Hematopoietic multipotent progenitor cell treated with erythropoietin and hydrocortisone succinate and interleukin-3 and kit ligand, for 8 days (in vitro differentiated cells): ENCODE measurements at places on chromosomes 13 and 19.

GRCh38 chr19:49474542-49474924, 518 bp downstream of the FLT3LG start:
- no peak for DNase-seq

DNA sequence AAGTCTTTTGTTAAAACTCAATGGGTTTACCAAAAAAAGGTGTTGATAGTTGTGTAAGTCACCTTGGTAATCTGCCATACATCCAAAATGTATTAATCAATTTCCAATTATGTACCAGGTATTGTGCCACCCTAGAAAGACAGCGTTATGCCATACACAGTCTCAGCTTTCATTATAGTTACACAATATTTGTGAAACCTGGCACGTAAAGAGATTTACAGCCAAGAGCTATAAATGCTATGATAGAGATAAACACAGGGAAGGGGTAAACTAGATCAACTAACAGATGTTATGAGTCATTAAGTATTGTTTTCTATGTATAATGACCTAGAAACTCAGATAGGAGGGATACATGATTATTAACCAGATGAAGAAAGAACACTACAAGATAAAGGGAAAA, 725.6 kb upstream of the SLITRK5 start:
- no peak for DNase-seq

GRCh38 chr13:61013796-61014195, 401.9 kb downstream of the PCDH20 start:
- DNase-seq, result no peak

DNA sequence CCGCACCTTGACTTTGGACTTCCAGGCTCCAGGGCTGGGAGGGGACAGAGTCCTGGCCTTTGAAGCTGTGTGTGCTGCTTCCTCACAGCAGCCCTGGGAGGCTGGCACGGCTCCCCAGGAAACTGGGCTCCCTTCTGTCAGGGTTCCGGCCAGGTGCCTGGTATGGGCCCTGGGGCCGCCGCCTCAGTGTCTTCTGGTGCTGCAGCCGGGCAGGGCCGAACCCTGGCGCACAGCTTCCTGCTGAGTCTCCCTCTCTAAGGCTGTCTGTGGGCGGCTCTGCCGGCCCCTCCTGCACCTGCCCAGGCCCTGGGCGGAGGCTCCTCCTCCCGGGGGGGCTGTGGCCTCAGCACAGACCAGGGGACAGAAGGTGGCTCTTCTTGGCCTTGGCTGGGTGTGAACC, 32.4 kb downstream of the GPX4 start:
- DNase-seq, result no peak

- DNase-seq, result no peak
Observed at GRCh38 chr13:27403203-27403678, 21.2 kb upstream of the GTF3A start.

DNA sequence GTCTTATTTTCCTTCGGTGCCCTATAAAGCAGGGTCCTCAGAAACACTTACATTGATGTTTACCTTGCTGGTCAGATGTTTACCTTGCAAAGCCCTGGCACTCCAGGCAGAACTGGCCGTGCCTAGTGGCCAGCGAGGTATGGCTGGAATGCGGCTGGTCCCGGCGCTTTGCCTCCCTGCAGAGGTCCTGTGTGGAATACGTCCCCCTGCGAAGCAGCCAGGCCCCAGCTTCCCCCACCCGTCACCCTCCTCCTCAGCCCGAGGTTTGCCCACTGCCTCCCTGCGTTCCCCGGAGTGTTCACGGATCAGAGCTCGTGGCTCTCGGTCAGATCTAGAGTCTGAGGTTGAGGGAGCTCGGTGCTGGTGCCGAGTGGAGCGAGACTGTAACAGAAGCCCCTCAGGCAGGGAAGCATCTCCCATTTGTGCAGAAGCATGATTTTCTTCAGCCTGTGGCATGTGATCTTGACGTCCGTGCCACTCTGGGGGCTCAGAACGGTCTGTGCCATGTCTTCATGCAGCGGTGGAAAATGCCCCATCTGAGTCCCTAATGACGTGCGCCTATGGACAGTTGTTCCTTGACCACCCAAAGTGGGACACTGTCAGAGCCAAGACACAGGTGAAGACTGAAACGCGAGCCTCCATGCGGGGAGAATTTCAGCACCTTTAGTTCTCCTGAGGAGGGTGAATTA, 54.8 kb upstream of the SOX1 start:
- no peak for DNase-seq

DNA sequence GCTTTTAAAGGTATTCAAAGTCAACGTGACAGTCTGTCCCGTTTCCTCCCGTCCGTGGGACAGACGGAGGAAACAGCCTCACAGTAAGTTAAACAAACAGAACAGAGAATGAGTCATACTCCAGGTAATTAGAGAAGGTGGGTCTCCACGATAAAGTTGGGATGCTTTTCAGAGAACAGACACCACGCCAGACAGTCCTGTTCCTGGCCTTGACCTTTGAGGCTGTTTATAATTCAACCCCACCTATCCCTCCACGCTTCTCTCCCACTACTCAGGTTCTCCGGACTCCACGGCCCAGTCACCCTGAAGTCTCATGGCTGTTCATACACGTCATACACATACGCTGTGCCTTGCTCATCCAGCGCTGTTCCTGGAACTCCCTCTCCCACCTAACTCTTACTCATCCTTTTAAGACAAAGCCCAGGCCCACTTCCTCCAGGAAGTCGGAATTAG, 42.5 kb downstream of the ARHGEF18 start:
- no peak for DNase-seq

DNA sequence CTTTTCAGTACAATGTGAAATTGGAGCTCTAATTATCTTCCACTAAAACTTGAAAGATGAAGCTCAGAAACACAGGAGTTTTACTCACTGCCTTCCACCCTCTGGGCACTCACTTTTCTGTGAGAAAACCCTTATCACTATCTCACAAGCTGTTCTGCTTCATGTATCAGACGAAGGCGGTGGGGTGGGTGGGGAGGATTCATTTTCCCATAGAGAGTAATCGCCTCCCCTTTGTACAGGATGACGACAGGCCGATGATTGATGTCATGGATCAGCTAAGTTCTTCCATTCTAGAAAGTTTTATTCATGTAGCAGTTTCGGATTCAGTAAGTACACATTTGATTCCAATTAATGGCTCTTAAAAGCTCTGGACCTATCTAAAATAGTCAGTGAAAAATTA, 139.9 kb downstream of the ZAR1L start:
- DNase-seq, result peak; percentile 95
